Gastrocnemius medialis (tissue), 4 donors: ENCODE measurements at places on chromosomes 11 and 22. TPM values are rescaled to one million over a fixed set of nuclear protein-coding genes. Genes with fewer than 3 reads are reported as not detected.

The LMF2 gene
- 29.2 TPM for total RNA-seq

- no peaks in the 10 kb centered on the region for H3K27me3 ChIP-seq
- H3K27ac ChIP-seq = no peak overlapping the region
- no peak for DNase-seq
- H3K4me3 ChIP-seq = no peak overlapping the region
- H3K4me1 ChIP-seq = no peaks in the 10 kb centered on the region
These were observed 104.3 kb downstream of the GGTLC2 start for GRCh38 chr22:22748756-22749155.

GRCh38 chr11:335779-336658, 15.4 kb upstream of the IFITM3 start:
- H3K4me1 ChIP-seq = peaks cover 16% of the 10 kb centered on the region
- no peaks in the 10 kb centered on the region for H3K36me3 ChIP-seq
- peaks cover 6% of the 10 kb centered on the region for H3K27me3 ChIP-seq
- peak overlapping the region; percentile 68 for H3K27ac ChIP-seq
- DNase-seq = no peak
- H3K4me3 ChIP-seq = no peak overlapping the region

- peak within 1 kb of the TSS; percentile 92 for H3K4me3 ChIP-seq
- H3K27me3 ChIP-seq = no peaks in the 10 kb centered on the region
- H3K4me1 ChIP-seq = peaks cover 13% of the 10 kb centered on the region
- peak; percentile 71 for DNase-seq
- H3K36me3 ChIP-seq = peaks cover 1% of the 10 kb centered on the region
- peak within 1 kb of the TSS; percentile 100 for H3K27ac ChIP-seq
These were observed at the start of gene ATG16L2 for GRCh38 chr11:72814286-72815109. ATG16L2 (plus strand) TSS chr11:72814411; CDS start chr11:72814446, 35 bp downstream.

- DNase-seq = no peak
- H3K27ac ChIP-seq = peak overlapping the region; percentile 82
- H3K27me3 ChIP-seq = no peaks in the 10 kb centered on the region
- H3K4me1 ChIP-seq = peaks cover 61% of the 10 kb centered on the region
These were observed 12.4 kb downstream of the MYH9 start for GRCh38 chr22:36375071-36375980.

DNA sequence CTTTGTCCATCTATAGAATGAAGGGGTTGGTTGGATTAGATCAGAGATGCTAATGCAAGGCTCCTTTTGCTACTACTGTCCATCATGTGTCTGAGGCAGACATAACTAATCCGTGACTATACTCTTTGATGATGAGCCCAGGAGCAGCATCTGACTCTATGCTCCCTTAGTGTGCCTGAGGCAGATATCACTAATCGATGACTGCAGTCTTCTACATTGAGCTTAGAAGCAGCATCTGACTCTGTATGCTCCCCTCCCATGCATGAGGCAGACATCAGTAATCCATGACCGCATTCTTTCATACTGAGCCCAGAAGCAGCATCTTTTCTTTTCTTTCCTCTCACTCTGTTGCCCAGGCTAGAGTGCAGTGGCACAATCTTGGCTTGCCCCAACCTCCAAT, 4.2 kb downstream of the TCN2 start:
- H3K4me1 ChIP-seq = peaks cover 19% of the 10 kb centered on the region
- no peak overlapping the region for H3K27ac ChIP-seq
- no peak overlapping the region for H3K4me3 ChIP-seq
- H3K36me3 ChIP-seq = no peaks in the 10 kb centered on the region
- no peak for DNase-seq
- no peaks in the 10 kb centered on the region for H3K27me3 ChIP-seq

- H3K27me3 ChIP-seq = no peaks in the 10 kb centered on the region
- no peaks in the 10 kb centered on the region for H3K36me3 ChIP-seq
- H3K4me1 ChIP-seq = no peaks in the 10 kb centered on the region
- no peak overlapping the region for H3K27ac ChIP-seq
- no peak for DNase-seq
- H3K4me3 ChIP-seq = no peak overlapping the region
These were observed 71.5 kb upstream of the IGLL5 start for GRCh38 chr22:22816171-22816514.

The GRM5 gene
- total RNA-seq = not detected

The UBXN1 gene
- total RNA-seq = 450 TPM

DNA sequence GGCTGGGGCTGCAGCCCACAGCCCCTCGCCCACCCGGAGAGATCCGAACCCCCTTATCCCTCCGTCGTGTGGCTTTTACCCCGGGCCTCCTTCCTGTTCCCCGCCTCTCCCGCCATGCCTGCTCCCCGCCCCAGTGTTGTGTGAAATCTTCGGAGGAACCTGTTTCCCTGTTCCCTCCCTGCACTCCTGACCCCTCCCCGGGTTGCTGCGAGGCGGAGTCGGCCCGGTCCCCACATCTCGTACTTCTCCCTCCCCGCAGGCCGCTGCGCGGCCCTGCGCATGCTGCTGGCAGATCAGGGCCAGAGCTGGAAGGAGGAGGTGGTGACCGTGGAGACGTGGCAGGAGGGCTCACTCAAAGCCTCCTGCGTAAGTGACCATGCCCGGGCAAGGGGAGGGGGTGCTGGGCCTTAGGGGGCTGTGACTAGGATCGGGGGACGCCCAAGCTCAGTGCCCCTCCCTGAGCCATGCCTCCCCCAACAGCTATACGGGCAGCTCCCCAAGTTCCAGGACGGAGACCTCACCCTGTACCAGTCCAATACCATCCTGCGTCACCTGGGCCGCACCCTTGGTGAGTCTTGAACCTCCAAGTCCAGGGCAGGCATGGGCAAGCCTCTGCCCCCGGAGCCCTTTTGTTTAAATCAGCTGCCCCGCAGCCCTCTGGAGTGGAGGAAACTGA, 731 bp downstream of the GSTP1 start:
- peaks cover 12% of the 10 kb centered on the region for H3K4me1 ChIP-seq
- H3K27me3 ChIP-seq = no peaks in the 10 kb centered on the region
- peaks cover 40% of the 10 kb centered on the region for H3K36me3 ChIP-seq

- no peak overlapping the region for H3K27ac ChIP-seq
- H3K36me3 ChIP-seq = no peaks in the 10 kb centered on the region
- no peaks in the 10 kb centered on the region for H3K27me3 ChIP-seq
- no peak for DNase-seq
- H3K4me1 ChIP-seq = no peaks in the 10 kb centered on the region
These were observed 53.3 kb upstream of the SUSD2 start for GRCh38 chr22:24128021-24128420.

The CRYAB gene
- 763 TPM for total RNA-seq

DNA sequence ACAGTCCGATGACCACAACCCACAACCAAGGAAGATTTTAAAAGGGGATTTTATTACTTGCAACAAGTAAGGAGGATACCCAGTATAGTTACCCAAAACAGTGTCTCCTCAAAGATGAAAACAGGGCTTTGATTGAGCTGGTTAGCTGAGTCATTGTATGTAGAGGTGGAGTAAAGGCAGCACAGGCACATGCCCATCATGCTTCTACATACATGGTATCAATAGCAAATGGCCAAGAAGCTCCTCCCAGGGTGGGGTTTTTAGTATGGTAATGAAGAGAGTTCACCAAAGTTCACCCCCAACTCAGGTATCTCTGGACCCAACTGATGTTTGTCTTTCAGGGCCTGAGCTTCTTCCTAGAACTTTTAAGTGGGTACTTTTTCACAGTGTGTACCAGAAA, 157.1 kb upstream of the CEP126 start:
- no peaks in the 10 kb centered on the region for H3K36me3 ChIP-seq
- DNase-seq = no peak
- H3K4me1 ChIP-seq = no peaks in the 10 kb centered on the region
- H3K27ac ChIP-seq = no peak overlapping the region

The TSGA10IP gene
- total RNA-seq = not detected

DNA sequence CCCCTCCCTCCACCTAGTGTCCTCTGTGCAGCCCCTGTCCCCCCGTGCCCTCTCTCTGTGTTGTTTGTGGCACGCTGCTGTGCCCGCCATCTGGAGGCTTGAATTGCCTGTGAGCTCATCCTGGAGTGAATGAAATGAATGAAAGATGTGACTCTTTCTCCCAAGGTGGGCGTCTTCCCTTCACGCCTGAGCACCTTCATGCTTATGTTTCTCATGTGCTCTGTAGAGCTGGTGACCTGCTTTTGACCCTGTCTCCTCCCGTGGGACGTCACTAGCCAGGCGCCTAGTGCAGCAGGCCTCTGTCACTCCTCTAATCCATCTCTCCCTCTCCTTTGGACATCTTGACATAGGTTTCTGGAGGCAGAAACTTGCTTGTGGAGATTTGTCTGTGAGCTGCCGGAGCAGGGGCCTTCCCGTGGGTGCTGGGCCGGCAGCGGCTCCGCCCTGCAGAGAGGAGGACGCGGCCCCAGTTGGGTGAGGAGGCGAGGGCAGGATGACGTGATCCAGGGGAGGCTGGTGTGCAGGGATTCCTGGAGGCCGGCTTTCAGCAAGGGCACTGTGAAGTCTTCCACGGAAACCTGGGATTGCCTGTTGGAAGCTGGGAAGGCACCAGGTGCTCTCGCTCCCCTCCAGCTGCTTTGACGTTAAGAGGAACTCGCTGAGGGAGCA, 40.6 kb downstream of the MUC6 start:
- DNase-seq = no peak
- H3K27ac ChIP-seq = no peak overlapping the region
- no peaks in the 10 kb centered on the region for H3K27me3 ChIP-seq
- H3K36me3 ChIP-seq = peaks cover 39% of the 10 kb centered on the region
- no peak overlapping the region for H3K4me3 ChIP-seq

The CNTF gene
- total RNA-seq = 3.2 TPM

- H3K36me3 ChIP-seq = no peaks in the 10 kb centered on the region
- no peaks in the 10 kb centered on the region for H3K4me1 ChIP-seq
- DNase-seq = no peak
- no peak overlapping the region for H3K27ac ChIP-seq
These were observed 43.4 kb upstream of the GLYAT start for GRCh38 chr11:58775066-58775708.

GRCh38 chr22:42892571-42893316, 35.7 kb upstream of the ARFGAP3 start:
- H3K36me3 ChIP-seq = no peaks in the 10 kb centered on the region
- H3K27me3 ChIP-seq = no peaks in the 10 kb centered on the region
- peak overlapping the region; percentile 86 for H3K27ac ChIP-seq
- H3K4me3 ChIP-seq = no peak overlapping the region
- peak; percentile 77 for DNase-seq

DNA sequence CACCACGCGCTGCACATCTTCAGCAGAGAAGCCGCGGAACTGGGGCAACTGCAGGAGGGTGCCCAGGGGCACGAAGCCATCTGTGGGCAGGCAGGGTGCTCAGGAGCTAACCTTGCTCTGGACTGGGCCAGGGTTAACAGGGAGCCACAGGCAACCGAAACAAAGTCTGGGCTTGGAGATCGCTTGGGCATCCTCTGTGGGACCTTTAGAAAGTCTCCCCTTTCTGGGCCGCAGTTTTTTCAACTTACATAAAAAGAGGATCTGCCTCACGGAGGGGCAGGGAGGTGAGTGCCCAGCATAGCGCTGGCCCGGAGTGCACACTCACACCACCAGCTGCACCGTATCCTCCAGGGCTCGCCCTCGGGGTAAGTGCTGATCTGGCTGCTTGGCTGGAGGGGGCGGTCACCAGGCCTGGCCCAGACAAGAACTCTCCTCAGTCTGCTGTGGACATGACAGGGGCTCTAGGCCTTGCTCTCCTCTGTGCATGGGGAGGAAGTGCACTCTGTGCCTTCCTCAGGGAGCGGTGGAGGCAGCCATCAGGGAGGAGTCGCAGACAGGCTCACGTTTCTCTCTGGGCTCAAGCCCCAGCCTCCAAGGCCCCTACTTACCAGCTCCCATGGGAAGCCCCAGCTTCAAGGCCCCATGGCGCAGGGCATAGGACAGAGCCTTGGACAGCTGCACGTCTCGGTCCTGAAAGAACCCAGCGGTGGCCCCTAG, 937 bp downstream of the TRPT1 start:
- peak overlapping the region; percentile 92 for H3K4me3 ChIP-seq
- no peaks in the 10 kb centered on the region for H3K27me3 ChIP-seq
- DNase-seq = no peak
- H3K27ac ChIP-seq = peak overlapping the region; percentile 97

The MS4A4E gene
- not detected for total RNA-seq

The OTOG gene
- not detected for total RNA-seq

- DNase-seq = peak; percentile 90
- peak overlapping the region; percentile 91 for H3K4me3 ChIP-seq
- peak overlapping the region; percentile 97 for H3K27ac ChIP-seq
- peaks cover 56% of the 10 kb centered on the region for H3K4me1 ChIP-seq
- H3K36me3 ChIP-seq = no peaks in the 10 kb centered on the region
These were observed 764 bp upstream of the PACSIN3 start for GRCh38 chr11:47186700-47187695.

GRCh38 chr11:82998697-82999096, 73.0 kb downstream of the RAB30 start:
- peaks cover 95% of the 10 kb centered on the region for H3K4me1 ChIP-seq
- no peaks in the 10 kb centered on the region for H3K36me3 ChIP-seq
- no peaks in the 10 kb centered on the region for H3K27me3 ChIP-seq
- peak overlapping the region; percentile 34 for H3K27ac ChIP-seq
- no peak for DNase-seq
- no peak overlapping the region for H3K4me3 ChIP-seq

The DERL3 gene
- total RNA-seq = 0.72 TPM

The RIC3 gene
- total RNA-seq = 6.0 TPM

The SLC22A12 gene
- total RNA-seq = not detected

- no peaks in the 10 kb centered on the region for H3K36me3 ChIP-seq
- peaks cover 31% of the 10 kb centered on the region for H3K4me1 ChIP-seq
- H3K27ac ChIP-seq = peak overlapping the region; percentile 85
- H3K27me3 ChIP-seq = no peaks in the 10 kb centered on the region
- H3K4me3 ChIP-seq = peak overlapping the region; percentile 72
- DNase-seq = no peak
These were observed 559 bp downstream of the MRTFA start for GRCh38 chr22:40635940-40636379.

The ART1 gene
- 36.6 TPM for total RNA-seq

- H3K27ac ChIP-seq = no peak overlapping the region
- no peak for DNase-seq
- H3K4me3 ChIP-seq = no peak overlapping the region
- H3K27me3 ChIP-seq = no peaks in the 10 kb centered on the region
- no peaks in the 10 kb centered on the region for H3K4me1 ChIP-seq
These were observed 134.6 kb downstream of the PGR start for GRCh38 chr11:100994966-100995365.

GRCh38 chr11:45303316-45303715, 17.2 kb upstream of the SYT13 start:
- no peaks in the 10 kb centered on the region for H3K27me3 ChIP-seq
- H3K27ac ChIP-seq = no peak overlapping the region
- H3K4me3 ChIP-seq = no peak overlapping the region

The CNIH2 gene
- total RNA-seq = not detected
